ENCODE measurements at places on chromosomes 2 and 18.

DNA sequence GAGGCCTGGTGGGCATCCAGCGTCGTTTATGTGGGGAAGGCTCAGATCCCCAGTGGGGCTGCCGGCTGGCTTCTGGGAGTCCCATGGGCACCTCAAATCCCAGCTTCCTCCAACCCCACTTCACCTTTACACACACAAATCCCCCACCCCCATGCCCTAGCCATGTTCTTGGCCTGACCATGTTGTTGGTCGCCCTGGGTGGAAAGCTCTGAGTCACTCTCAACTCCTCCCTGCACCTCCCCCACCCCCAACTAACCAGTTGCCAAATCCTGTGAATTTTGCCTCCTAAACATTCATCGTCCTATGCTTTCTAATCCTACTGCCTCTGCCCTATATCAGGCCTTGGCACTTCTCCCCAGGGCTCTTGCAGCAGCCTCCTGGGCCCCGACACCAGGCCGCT lies 6.4 kb downstream of the TNS1 start:
- DNase-seq: no peak

DNA sequence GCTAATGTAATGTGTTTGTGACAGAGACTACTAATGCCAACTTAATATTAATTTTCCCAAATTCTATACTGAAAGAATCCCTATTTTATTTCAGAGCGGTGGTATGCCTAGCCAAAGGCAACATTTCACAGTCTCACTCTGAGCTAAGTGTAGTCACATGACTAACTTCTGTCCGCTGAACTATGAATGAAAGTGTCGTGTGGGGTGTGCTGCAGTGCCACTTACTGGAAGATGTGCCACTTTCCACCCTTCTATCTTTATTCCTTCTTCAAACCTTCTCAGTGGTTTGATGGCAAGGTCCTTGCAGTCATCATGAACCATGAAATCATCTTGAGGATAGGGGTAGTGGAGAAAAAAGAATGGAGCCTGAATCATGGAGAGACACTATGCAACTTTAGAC lies 47.3 kb upstream of the C1D start:
- no peak for DNase-seq

DNA sequence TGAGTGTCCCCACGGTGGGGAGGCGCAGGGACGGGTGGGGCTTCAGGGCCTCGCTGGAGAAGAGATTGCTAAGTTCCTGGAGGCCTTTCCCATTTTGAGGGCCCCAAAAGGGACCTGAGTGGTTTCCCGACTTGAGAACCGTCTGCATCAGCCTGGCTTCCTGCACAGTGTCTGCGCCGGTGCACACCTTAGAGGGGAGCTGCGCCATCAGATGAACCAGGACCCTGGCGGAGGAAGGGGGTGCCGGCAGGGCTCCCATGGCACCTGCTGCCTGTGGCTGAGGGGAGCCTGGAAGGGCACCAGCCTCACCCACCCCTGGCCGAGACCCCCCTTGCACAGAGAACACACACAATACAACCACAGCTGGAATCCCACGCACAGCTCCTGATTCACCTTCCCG lies 465.1 kb upstream of the MYT1L start:
- no peak for DNase-seq

- no peak for DNase-seq
These were observed 223.6 kb downstream of the C1D start for GRCh38 chr2:67839242-67839641.

DNA sequence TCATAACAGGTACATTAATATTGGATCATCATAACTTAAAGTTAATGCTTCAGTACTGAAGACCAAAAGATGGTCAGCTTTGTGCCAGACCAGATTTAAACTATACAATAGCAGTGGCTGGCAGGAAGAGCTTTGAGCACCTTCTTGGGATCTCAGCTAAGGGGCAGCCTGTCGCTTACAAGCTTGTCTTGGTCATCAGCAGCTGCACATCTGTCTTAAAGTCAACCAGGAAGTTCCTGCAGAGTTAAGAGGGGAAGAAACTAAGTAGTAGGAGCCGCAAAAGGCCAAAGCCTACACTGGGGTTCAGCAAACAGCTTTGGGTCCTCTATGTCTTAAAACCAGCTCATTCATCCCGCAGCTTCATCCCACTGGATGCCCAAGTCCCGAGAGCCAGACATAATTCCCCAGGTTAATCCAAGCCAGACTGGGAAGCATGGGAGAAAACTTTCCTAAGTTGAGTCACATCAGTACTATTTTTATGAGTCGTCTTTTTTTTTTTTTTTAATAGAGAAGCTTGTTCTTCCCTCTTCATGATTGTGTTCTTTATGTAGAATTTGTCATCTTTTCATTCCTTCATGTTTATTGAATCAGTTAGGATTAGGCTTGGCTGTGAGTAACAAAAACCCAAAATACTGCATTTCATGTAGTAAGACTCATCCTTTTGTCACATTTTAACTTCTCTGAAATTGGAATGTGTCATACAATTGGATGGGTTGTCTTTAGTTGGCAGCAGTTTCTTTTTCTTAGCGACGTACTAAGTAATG lies 59.3 kb downstream of the SERTAD2 start:
- no peak for DNase-seq

DNA sequence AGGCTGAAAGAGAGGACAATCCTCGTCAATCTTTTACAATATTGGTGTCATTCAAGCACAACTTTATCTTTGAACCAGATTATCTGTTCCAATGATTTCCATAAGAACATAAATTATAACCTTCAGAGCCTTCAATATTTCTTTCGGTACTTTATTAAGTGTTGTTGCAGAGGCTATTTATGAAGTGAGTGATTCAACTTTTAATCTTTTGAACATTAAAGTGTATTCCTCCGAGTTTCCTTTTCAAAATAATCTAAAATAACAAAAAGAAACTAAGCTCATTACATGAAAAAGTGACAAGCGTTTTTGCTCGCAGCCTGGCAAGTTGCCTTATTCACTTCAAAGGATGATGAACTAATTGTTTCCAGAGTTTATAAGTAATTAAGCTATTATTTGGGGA lies 149.0 kb downstream of the MEIS1 start:
- DNase-seq: no peak

- DNase-seq: no peak
These were observed 2.8 kb upstream of the OSBPL6 start for GRCh38 chr2:178191511-178191910.

GRCh38 chr2:96359310-96359709 lies 23.7 kb downstream of the NCAPH start:
- DNase-seq: no peak

GRCh38 chr2:188291617-188292347 lies at the start of gene GULP1:
TSS of gene GULP1 (plus strand) at chr2:188291874. CDS start at chr2:188477703, 185,829 bp downstream.
- no peak for DNase-seq

Data from SIG-M5 (cell line).